ENCODE measurements at places on chromosomes 13 and 19.

GRCh38 chr13:69565334-69565733 is 542.3 kb upstream of the ATXN8OS start:
- DNase-seq: no peak

DNA sequence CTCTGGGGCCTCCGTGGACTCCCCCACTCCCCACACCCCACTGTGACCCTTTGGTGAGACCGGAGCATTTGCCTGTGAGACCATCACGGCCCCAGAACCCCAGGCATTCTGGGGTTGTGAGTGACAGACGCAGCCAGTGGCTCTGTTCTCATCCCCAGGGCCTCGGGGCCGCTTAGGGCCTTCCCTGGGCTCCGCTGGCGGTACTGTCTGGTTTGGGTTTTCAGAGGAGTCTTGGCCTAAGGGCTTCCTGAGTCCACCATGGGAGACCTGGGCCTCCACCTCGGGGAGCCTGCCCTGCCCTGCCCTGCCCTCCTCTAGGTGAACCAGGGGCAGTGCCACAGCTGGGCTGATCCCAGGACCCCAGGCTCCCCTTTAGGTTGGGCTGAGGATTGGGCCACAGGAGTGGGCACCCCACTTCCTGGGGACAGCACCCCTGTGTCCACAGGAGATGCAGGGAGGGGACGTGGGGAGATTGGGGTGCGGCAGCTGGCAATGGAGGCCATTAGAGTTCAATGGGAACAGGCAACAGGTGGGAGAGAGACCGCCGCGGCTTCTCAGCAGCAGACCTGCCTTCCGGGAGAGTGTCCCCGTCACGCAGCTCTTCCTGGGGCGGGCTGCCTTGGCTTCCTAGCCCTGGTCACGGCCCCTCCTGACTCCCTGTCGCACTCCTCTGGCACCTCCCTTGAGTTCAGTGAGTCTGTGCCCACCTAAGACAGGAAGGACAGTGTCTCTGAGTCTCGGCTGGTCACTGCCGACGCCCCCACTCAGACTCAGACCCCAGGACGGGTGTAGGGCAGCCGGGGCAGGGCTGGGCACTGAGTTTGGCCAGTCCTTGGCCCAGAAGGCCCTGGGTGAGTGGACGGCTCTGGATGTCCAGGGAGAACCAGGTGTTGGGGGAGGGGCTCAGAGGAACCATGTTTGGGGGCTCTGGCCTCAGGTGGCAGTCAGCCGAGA is 164.1 kb downstream of the KDM4B start:
- DNase-seq: no peak

DNA sequence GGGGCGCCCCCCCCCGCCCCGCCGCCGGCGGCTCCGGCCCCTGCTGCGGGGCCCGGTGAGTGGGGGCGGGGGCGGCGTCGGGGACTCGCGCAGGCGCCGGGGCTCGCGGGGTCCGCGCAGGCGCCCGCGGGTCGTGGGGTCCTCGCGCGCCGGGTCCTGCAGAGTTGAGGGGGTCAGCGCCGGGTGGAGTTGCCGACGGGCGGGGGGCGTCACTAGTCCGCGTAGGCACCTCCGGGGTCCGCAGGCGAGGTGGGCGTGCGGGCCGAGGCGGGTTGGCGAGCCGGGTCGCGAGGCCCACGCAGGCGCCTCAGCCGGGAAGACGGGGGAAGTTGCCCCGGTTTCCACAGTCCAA is 365 bp downstream of the PPP6R1 start:
- no peak for DNase-seq

DNA sequence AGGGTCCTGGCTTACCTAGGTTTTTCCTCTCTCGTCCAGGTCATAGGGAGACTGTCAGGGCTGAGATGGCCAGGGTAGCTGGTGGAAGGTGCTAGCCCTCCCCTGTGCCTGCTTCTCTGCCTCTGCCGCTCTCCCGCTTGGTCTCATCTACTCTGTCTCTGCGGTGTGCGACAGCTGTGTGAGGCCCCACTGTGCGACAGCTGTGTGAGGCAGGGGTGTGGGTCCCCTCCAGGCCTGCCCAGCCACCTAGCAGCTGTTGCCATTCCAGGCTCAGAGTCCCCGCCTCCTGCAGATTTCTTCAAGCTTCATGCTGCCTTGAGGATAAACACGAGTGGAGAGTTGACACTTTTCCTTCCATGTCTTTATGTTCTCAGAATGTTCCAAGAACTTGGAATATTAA is 53.0 kb downstream of the ARHGEF7 start:
- no peak for DNase-seq

GRCh38 chr13:112756081-112756480 is 66.2 kb downstream of the ATP11A start:
- DNase-seq: no peak

DNA sequence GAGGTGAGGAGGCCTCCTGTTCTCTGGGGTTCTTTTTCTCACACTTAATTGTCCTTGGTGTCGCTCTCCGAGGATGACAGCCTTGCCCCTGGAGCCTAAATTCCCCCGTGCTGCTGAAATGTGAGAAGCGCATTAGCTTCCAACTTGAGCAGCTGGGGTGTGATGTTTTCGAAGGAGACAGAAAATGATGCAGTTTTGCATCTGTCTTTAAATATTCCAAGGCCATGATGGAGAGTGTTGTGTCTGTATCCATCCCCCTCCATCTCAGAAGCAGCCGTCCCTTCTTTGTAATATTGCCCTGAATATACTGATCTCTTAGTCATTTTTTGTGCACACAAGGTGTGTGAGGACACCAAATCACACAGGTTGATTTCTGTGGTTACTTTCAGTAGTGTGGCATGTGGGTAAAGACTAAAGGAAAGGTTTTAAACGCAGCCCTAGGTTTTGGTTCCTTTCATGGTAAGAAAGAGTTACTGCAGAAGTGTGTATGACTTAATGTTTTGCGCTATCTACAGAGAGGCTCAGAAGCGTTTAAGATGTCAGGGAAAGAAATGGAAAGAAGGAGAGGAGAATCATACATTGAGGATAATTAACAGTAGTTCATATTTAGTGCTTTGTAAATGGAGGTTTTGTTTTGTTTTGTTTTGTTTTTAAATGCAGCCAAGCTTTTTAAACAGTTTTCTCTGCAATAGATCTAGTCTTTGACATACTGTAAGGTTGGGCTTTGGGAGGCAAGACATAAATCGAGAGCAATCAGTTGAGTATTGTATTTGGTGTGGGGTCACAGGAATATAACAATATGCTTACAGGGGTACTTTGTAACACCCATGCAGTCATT is 1.6 kb downstream of the NBEA start:
- DNase-seq: peak; percentile 15

DNA sequence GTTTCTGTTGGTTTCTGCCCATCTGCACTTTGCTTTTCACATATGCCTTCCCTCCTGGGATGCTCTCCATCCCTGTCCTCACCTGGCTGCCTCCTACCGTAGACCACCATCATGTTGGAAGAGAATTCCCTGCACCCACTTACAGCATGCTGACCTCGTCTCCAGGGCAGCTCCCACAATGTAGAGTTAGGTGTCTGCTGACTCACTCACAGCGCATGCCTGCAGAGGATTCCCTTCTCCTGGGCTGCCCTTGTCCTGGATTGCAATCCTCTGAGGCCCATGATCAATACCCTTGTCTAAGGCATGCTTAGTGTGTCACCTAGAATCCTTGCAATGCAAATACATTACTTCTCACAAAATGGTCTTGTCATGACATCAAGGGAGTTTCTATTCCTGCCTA is 43.6 kb downstream of the STOML3 start:
- DNase-seq: no peak

- DNase-seq: no peak
Measured at GRCh38 chr13:23372264-23372906, 61.1 kb downstream of the SACS start.

- no peak for DNase-seq
Measured at GRCh38 chr13:113635048-113635420, 23.0 kb downstream of the ATP4B start.

- DNase-seq: no peak
Measured at GRCh38 chr19:44002212-44002565, 568 bp upstream of the ZNF230 start.
